ENCODE measurements at places on chromosomes 6 and 20. TPM values are rescaled to one million over a fixed set of nuclear protein-coding genes. Genes with fewer than 3 reads are reported as not detected.
A peak's percentile ranks its signal among the peaks of the same experiment; 100 is the strongest.

KCNK5 gene
- 1.6 TPM for total RNA-seq

DNA sequence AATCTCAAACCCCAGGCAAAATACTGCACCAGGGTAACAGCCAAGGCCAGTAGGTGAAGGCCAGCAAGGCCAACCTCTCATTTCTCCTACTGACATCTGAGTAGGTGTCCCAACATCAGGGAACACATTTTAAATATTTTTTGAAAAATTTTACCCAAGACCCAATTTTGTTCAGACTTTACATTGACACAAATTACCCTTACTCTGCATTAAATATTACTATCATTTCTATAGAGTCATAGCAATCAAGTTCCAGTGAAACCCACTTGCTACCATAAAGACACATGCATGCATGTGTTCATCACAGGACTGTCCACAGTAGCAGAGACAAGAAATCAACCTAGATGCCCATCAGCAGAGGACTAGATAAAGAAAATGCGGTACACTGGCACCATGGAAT lies 99.9 kb downstream of the NRN1 start:
- DNase-seq, result no peak

DNA sequence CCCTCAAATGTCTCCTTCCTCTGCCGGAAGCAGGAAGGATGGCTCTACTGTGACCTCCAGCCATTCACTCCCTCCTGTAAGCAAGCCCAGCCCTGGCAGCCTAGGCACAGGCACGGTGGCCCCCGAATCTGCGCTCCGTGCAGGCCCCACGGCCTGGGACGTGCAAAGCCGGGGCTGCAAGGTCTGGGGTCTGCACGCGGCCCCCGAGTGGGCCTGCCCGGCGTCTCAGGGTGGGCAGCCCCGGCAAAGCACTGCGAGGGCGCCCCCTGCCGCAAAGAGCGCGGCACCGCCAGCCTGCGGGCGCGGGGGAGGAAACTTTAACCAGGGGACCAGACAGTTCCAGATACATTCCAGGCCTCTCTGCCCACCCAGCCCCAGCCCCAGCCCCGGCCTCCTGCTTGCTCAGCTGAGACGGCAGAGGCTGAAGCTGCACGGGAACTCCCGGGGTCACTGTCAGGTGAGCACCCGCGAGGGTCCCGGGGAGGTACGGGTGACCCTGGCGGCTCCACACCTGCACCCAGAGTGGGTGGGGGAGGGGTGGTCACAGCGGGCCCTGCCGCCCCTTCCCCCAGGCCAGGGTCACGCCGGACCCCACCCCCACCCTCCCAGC lies 98.8 kb downstream of the ASXL1 start:
- peak; percentile 70 for DNase-seq

NMBR gene
- 2.2 TPM for total RNA-seq

DNA sequence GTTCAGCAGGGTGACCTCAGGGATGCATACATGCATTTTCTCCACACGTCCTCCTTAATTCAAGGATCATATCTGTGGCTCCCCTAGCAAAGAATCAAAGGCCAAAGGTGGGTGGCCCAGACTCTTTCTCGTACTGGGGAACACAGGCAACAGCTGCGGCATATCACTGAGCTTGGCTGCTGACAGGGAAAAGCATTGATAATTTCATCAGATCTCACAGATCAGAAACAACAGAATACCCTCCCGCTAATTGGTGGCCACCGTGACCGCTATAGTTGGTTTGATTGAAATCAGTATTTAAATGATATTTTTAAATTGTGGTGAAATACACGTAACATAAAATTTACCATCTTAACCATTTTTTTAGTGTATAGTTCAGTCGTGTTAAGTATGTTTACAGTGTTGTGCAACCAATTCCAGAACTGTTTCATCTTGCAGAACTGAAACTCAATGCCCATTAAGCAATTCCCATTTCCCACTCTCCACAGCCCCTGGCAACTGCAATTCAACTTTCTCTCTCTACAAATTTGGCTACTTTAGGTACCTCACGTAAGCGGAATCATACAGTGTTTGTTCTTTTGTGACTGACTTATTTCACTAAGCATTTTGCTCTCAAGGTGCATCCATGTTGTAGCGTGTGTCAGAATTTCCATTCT lies 74.7 kb upstream of the TMEM170B start:
- DNase-seq, result no peak

DNA sequence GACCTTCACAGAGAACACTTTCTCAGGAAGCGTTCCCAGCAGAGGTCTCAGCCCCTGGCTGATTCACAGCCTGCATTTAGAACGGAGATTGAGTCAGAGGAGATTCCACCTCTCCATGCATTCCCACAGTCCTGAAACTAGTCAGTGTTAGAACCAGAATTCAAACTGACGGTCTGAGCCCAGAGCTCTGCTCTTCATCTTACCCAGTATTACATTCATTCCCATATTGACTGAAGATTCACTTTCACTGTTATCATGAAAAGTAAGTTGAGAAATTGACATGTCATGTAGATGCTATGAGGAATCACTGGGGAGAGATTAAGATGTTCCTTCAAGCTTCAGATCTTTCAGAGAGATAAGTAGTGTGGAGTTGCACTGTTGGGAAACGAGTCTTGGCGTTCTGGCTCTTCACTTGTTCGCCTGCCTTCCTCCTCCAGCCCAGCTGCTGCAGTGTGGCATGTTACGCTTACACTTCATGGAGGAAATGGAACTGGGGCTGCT lies 28.3 kb downstream of the MAS1 start:
- DNase-seq, result no peak

GRCh38 chr6:148497257-148497656 lies 154.6 kb downstream of the SASH1 start:
- no peak for DNase-seq

PNPLA1 gene
- 3.5 TPM for total RNA-seq

REM1 gene
- 1.9 TPM for total RNA-seq

DNA sequence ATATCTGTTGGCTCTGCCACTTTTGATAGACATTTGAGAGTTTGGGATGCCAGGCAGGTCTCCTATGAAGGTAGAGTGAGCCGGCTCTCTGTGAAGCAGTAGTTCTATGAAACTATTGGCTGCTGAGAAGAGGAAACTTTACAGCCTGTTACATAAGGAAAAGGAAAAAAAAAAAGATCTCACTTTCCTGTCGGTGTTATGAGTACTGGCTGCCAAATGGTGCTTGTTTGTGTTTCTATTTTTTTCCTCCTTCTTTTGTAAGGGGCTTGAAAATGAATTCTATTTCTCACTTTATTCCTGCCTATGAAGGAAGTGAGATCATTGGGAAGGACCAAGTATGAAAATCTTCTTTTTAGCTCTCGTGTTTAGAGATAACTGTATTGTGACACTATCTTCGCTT lies 73.1 kb upstream of the CLDN20 start:
- no peak for DNase-seq

ALDH5A1 gene
- 16.3 TPM for total RNA-seq

RPS10 gene
- total RNA-seq, result 1,691 TPM

DNA sequence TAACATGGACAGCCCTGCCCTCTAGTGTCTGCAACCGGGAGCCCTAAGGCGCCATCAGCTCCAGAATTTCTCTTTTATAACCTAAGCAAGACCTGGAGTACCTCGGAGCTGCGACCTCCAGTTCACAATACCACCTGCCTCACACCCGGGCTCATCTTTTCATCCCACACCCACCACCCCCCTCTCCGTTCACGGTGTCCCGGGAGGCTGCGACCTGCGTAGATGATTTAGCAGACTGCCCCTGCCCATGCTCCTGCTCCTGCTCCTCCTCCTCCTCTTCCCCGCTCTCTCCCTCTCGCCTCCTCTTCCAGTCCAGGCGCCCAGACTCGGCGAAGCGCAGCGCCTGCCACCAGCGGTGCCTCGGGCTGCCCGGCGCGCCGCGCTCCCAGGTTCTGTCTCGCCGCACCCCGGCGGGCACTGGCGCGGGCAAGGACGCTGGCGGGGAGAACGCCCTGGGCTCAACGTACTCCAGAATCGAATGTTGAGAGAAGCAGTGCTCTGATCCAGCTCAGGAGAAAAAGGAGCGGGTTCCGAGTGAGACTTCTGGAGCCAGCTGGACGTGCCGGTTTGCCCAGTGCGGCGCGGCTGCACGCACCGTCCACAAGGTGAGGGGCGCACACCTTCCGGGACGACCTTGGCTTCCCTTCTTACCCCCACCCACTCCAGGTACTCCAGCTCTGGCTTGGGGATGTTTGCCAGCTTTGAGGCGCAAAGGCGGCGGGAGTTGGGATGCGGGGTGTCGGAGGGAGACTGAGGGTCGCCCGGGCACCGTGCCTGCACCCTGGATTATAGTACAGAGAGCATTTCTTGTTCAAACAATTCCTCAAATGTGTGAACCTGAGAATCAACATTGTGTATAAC lies at the start of gene HTR1E:
Gene HTR1E (plus strand): TSS at position 310 of the 861 bp plus-strand sequence. CDS start 77,807 bp downstream, outside the sequence.
- peak; percentile 68 for DNase-seq

DNA sequence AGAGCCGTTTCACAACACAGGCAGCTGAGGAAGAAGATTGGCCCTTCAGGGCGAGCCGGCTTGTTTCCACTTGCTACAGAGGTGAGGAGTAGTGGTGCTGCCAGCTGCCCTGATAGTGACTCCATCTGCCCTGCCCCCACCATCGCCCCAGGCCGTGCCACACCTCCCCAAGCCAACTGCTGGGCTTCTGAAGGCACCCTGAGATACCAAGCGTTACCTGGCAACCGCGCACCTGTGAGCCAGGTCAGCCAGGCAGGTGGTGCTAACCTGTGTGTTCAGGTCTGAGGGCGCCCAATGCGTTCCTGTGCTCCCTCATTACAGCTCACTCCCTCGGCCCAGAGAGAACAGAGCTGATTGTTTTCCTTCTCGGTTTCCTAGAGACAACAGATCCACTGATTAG lies 299.1 kb upstream of the ID4 start:
- no peak for DNase-seq

SIM1 gene
- total RNA-seq, result 1.5 TPM

- no peak for DNase-seq
Observed at GRCh38 chr6:158606935-158607334, 37.6 kb downstream of the DYNLT1 start.

- no peak for DNase-seq
Observed at GRCh38 chr6:125571207-125571755, 178.2 kb upstream of the HEY2 start.

RMND1 gene
- total RNA-seq, result 23.8 TPM

- DNase-seq, result no peak
Observed at GRCh38 chr6:20906945-20907344, 372.7 kb downstream of the CDKAL1 start.

GRCh38 chr6:43434001-43434840 lies 6.9 kb downstream of the ABCC10 start:
- no peak for DNase-seq

GRCh38 chr6:163761481-163761880 lies 347.0 kb downstream of the QKI start:
- DNase-seq, result no peak

GRCh38 chr6:33314515-33314942 lies 651 bp upstream of the TAPBP start:
- peak; percentile 86 for DNase-seq

FOXS1 gene
- 4.3 TPM for total RNA-seq

GRCh38 chr6:52595000-52595795 lies 18.3 kb upstream of the TRAM2 start:
- DNase-seq, result peak; percentile 45

DNA sequence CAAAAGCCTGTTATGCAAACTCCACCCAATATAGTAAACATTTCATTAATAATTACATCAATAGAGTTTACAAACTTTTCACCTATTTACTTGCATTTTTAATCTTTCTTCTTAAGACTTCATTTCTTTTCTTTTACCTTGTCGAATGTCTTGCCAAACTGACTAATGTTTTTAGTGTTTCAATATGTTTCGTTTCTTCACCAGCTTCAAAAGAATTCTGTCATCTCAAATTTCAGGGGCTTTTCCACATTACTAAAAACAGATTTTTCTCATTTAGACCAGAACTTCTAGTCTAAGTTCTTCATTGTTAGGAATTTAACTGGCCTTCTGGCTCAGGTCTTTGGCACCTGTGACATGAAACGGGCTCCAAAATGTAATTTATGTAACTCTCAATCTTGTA lies 196.5 kb downstream of the ARHGAP18 start:
- no peak for DNase-seq

Measured in testis (tissue), 5 donors.